ENCODE measurements at places on chromosomes 3 and 15.

DNA sequence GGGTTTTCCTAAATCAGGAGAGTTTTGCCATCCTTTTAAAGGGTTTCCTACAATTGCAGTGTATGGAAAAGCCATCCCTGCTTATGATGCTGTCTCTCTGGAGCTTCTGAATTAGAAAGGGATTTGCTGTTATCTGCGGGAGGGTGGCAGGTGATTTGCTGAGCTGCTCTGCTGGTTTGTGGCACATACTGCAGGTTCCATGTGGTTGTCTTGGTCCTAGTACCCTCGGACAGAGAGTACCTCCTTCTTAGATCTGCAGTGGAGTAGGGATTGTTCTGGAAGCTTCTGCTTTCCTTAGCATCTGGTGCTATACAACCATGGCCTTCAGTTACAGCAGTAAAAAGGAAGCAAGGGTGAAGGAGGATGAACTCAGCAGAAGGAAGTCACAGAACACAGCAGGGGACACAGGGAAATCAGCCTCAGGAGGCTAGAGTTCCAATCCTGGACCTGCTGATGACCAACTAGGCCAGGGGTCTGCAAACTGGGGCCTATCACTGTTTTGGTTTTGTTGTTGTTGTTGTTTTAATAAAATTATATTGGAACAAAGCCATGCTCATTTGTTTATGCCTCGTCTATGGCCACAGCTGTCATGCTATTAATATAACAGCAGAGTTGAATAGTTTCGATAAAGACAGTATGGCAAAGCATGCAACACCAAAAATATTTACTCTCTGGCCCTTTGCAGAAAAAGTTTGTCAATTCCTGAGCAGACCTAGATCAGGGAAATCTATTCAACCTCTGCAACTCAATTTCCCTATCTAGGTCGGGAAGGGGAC lies 39.5 kb downstream of the STARD5 start:
- DNase-seq: no peak

GRCh38 chr3:157248590-157249422 lies 88.9 kb upstream of the CCNL1 start:
- DNase-seq: no peak

- no peak for DNase-seq
Observed at GRCh38 chr3:160210341-160210740, 14.9 kb upstream of the C3orf80 start.

GRCh38 chr3:4355401-4356219 lies 52.4 kb downstream of the SETMAR start:
- no peak for DNase-seq

GRCh38 chr3:125062904-125063618 lies 7.3 kb upstream of the HEG1 start:
- DNase-seq: no peak

DNA sequence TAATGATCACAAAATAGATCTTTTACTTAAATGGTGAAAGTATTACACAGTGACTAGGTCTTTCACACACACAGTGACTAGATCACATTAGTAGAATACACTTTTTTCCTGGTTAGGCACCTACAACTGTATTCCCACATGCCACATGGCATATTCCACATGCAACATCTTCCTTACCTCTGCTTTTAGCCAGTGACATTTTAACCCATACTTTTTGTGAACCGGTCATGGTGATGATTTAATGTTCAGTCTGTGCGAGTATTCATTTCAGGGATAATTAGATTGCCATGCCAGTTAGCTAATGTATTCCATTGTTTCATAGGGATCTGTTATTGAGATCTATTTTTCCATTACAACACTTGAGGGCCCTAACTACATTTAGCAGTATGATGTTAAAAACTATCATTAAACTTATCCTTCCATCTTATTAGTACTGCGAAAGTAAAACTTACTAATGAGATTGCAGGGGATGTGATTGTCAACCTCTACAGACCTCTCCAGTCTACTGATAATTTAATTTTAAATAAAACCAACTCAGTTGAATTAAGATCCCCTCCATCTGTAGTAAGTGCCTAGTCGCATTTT lies 28.3 kb downstream of the TSEN2 start:
- DNase-seq: no peak

GRCh38 chr3:151315136-151315535 lies 1.5 kb downstream of the GPR87 start:
- DNase-seq: no peak

- DNase-seq: no peak
Observed at GRCh38 chr15:94882071-94882712, 650.8 kb downstream of the MCTP2 start.

DNA sequence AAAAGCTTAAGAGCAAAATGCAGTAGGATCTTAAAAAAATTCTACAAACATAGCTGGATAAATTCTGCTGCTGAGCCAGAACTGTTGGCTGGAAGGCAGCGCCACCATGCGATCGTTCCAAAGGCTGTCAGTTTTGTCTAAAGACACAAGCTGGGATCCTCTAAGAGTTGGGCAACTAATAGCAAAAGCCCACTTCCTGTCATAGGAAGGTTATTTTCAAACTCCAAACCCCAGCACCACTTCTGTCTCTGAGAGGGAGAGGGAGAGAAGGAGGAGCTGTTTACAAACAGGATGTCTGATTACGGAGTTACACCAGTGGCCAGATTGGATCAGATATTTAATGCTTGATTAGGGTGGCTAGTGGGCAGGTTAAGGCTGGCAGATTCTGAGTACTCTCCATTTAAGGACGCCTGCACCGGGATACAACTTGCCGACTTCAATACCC lies 44.0 kb downstream of the EIF4E3 start:
- peak; percentile 42 for DNase-seq

Measured in hippocampal formation (tissue), 2 donors.